ENCODE measurements at places on chromosomes 13 and 19.

GRCh38 chr13:38680912-38681311 lies 6.0 kb upstream of the FREM2 start:
- DNase-seq, result no peak

GRCh38 chr19:13493516-13494310 lies 12.6 kb downstream of the CACNA1A start:
- no peak for DNase-seq

- no peak for DNase-seq
Measured at GRCh38 chr13:103192511-103193135, 126.4 kb upstream of the SLC10A2 start.

DNA sequence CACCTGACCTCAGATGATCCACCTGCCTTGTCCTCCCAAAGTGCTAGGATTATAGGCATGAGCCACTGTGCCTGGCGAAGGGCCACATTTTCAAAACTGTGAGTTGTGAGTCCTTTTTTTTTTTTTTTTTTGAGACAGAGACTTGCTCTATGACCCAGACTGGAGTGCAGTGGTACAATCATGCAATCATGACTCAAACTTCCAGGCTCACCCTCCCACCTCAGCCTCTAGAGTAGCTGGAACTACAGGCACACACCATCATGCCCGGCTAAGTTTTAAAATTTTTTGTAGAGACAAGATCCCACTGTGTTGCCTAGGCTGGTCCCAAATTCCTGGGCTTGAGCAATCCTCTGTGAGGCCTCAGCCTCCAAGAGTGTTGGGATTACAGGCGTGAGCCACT lies 3.8 kb upstream of the MYPOP start:
- no peak for DNase-seq

DNA sequence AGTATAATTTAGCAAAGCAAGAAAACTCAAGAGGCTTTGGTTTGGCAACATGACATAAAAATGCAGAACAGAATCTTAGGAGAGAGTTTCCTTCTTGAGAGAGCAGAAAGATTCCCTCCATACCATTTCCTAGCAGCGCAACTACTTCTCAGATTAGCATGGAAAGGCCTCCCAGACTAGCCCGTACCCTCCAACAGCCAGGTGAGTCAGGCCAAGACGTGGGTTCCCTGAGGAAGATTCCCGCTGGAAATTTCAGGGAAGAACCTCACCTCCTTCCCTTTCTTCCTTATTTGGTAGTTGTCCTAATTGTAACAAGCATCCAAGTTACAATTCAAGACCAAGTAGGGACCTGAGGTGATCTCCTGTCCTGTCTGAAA lies 12.3 kb downstream of the COL4A2 start:
- DNase-seq, result no peak

DNA sequence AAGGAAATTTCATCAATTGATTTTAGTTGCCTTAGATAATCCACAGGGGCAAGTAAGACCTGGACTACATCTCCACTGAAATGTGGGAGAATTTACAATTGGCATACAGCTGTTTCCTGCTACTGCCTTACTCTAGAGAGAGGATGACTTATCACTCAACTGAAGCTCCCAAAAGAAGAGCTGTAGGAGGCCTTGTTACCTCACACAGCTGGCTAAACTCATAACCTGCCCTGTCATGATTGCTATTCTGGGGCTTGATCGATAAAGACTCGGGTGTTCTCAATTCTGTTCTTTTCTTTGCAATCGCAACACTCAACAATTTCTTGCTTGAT lies 1396.4 kb downstream of the EFNB2 start:
- DNase-seq, result no peak

GRCh38 chr13:47673009-47673850 lies 327.8 kb downstream of the SUCLA2 start:
- no peak for DNase-seq

- no peak for DNase-seq
Measured at GRCh38 chr19:55333870-55334269, 5.8 kb upstream of the KMT5C start.

DNA sequence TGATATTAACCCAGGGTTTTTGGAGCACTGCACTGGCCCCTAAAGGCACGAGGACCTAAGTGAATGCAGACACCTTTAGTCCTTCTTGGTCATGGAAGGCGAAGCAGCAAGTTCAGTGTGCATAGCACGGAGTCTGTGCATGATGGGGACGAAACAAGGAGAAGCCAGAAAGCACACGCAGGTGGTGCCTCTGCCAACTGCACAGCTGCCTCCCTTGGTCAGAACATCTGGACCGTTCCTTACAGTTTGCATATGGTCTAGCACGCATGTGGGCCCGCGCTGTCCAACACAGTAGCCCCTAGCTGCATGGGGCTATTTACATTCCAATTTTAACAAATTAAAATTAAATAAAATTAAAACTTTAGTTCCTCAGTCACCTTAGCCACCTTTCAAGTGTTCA lies 44.0 kb downstream of the FLT3 start:
- DNase-seq, result no peak

GRCh38 chr19:11995174-11995573 lies 30.3 kb downstream of the ZNF763 start:
- DNase-seq, result no peak

DNA sequence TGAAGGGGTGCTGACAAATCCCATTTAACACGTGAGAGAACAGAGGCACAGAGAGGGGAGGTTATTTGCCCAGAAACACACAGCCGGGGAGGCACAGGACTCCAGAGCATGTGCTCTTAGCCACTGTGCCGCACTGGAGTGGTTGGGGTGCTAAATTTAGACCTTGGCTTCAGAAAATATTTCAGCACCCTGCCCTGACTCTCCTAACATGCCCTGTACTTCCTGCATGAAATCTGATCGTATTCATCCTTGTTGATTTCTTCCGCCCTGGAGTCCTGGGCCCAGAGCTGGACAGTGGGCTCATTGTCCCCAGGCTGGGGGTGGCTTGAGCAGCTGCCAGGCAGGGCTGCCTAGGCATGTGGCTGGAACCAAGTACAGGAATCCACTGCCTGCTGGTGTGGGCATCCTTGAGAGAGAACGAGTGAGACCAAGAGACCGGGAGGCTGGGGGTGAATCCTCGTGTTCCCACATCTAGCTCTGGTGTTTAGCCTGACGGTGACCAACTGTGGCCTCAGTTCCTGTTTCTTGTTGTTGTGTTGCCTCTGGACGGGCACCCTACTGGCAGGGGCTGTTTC lies 5.3 kb downstream of the SLC27A1 start:
- DNase-seq, result no peak

DNA sequence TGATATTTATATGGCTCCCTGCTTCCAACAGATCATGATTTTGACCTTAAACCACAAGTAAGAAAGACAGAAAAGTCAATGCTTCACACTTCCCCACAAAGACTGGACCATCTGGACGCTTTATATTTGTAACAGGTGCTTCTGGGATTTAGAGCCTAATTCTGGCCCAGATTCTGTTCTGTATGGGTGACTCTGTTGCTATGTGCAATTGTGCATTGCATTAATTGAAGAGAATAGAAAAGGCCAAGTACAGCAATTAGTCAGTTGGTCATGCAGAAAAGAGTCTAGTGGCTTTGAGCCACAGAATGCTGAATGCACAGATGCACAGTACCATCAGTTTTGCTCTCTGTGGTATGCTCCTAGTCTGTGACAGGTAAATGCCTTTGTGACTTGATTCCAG lies 657.4 kb upstream of the ATXN8OS start:
- DNase-seq, result no peak

DNA sequence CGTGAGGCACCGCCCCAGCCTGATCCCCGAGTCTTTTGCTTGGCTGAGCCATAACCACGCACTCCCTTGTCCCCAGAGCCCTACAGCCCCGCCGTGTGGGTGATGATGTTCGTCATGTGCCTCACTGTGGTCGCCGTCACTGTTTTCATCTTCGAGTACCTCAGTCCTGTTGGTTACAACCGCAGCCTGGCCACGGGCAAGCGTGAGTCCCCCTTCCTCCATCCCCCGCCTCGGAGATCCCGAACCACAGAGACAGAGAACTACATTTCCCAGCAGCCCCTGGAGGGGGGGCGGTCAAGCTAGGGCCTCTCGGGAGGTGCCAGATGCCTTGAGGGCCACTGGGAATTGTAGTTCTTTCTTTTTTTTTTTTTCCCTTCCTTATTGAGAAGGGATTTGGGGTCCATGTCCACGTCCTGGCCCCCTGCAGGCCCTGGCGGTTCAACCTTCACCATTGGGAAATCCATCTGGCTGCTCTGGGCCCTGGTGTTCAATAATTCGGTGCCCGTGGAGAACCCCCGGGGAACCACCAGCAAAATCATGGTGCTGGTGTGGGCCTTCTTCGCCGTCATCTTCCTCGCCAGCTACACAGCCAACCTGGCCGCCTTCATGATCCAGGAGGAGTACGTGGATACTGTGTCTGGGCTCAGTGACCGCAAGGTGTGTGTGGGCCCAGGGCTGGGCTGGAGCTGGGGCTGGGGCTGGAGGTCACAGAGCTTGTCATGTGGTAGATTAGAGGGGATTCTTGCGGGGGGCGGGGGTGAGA lies 25.9 kb downstream of the GRIN2D start:
- DNase-seq, result no peak

GRCh38 chr13:49584771-49585182 lies 581 bp downstream of the RCBTB1 start:
- no peak for DNase-seq

- DNase-seq, result no peak
Measured at GRCh38 chr13:82062772-82063171, 1721.8 kb upstream of the SPRY2 start.

- DNase-seq, result no peak
Measured at GRCh38 chr19:8214802-8215201, 5.6 kb downstream of the CERS4 start.

- no peak for DNase-seq
Measured at GRCh38 chr13:71448080-71448630, 418.8 kb downstream of the DACH1 start.

DNA sequence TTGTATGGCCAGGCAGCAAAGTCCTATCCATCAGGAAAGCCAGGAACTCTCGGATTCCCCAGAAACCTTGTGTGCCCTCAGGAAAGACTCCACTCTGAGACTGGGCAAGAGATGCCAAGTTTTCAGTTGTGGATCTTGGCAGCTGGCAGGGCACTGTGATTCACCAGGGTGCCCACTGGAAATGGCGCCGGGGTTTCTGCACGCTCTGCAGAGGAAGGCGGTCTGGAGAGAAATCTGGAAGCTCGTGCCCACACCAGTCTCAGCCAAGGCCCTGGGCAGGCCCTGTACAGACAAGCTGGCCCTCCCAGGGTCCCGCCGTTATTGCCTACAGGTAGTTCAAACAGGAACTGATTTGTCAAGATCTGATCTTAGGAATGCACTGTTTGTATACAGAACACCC lies 4.9 kb downstream of the NAPA start:
- no peak for DNase-seq

DNA sequence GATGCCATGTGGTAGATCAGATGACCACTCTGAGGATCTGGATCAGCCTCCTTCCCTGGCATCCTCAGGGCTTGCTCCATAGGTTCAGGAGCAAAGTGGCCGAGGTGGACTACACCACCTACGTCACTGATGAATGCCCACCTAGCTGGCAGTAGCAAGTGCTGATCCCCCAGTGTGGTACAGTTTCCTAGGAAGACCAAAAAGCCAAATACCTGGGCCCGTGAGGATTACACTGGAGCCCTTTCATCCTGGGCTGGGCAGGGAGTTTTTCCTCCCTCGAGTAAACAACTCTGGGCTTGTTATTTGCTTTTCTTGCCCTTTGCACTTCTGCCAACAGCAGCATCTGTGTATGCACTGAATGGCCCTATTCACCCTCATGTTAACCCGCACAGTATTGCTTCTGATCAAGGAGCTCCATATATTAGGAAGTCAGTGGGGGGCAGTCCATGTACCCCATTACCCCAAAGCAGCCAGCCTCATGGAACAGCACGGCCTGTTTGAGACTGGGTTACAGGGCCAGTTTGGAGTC lies 3.3 kb upstream of the MYADM start:
- DNase-seq, result no peak

DNA sequence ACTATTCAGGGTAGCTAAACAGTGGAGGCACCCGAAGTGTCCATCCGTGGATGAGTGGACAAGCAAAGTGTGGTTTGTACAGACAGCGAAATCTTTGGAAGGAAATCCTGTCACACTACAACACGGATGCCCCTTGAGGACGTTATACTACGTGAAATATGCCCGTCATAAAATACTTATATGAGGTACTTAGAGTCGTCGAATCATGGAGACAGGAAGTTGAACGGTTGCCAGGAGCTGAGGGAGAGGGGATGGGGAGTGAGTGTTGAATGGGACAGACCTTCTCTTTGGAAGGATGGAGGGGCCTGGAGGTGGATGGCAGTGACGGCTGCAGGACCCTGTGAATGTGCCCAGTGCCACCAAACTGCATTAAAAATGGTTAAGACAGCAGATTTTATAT lies 11.6 kb downstream of the ATP4B start:
- no peak for DNase-seq

- no peak for DNase-seq
Measured at GRCh38 chr19:1945899-1946298, 4.9 kb downstream of the CSNK1G2 start.

- no peak for DNase-seq
Measured at GRCh38 chr13:50319635-50320255, 304.5 kb downstream of the KCNRG start.

DNA sequence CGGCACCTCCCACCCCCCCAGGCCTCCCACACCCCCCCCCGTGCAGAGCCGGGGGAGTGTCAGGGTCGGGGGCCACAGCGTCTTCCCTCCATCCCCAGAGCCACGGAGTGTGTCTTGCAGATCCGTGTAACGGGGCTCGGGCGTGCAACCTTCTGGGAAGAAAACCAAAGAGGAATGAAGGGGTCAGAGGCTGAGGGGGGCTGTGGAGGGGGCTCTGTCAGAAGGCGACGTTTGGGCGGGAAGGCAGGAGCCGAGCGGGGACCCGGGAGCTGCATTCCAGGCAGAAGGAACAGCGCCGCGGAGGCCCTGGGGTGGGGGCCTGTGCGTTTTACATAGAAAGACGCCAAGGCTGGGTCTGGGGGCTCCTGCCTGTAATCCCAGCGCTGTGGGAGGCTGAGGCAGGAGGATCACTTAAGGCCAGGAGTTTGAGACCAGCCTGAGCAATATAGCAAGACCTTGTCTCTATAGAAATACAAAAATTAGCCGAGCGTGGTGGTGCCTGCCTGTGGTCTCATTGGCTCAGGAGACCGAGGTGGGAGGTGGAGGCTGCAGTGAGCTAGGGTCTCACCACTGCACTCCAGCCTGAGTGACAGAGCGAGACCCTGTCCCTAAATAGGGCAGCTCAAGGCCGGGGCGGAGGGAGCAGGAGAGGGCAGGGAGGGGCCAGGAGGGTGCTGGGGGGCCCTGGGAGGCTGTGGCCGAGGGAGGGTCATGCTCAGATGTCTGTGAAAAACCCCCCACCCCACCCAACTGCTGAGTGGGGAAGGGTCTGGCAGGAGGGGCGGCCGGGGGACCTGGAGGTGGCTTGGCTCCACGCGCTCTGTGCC lies 27.8 kb downstream of the ARID3A start:
- DNase-seq, result no peak

Data from keratinocyte (primary cell).